ENCODE measurements at places on chromosomes 3 and 15.

DNA sequence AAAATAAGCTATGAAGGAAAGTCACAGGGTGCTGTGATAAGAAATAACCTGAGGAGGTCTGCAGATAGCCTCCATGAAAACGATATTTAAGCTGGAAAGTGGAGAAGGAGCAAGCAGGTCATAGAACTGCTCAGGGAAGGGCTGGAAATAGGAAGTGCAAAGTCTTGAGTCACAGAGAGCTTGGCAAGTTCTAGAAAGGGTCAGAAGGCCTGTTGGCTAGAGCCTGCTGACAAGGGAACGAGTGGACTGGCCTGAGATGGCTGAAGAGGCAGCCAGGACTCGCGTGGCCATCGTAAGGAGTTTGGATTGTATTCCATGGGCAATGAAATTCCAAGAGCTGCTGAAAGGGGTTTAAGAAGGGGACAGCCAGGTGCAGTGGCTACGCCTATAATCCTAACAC, 64.7 kb upstream of the IL12A start:
- DNase-seq: no peak

GRCh38 chr15:65517866-65518207, 348 bp upstream of the DPP8 start:
- no peak for DNase-seq

- DNase-seq: no peak
Measured at GRCh38 chr15:100801256-100801900, 78.3 kb upstream of the ALDH1A3 start.

- DNase-seq: no peak
Measured at GRCh38 chr3:87509401-87509800, 233.0 kb upstream of the POU1F1 start.

DNA sequence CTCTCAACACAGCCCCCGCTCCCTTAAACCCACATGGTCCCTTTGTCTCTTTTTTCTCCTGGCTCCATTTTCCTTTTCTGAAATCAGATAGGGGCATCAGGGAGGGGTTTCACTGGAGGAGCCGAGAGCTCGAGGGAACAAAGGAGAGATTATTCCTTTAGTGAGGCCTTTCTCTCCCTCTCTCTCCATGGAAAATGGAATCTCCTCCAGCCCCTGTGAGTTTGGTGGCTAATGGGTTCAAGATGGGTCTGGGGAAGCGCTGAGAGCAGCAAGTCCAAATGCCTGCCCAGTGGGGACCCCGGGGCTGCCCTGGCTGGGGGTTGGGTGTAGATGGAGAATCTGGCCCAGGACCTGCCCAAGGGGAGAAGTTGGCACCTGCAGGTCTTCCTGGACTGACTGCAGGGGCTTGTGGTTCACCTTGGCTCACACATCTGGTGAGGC, 56.8 kb downstream of the ITGA11 start:
- DNase-seq: no peak

DNA sequence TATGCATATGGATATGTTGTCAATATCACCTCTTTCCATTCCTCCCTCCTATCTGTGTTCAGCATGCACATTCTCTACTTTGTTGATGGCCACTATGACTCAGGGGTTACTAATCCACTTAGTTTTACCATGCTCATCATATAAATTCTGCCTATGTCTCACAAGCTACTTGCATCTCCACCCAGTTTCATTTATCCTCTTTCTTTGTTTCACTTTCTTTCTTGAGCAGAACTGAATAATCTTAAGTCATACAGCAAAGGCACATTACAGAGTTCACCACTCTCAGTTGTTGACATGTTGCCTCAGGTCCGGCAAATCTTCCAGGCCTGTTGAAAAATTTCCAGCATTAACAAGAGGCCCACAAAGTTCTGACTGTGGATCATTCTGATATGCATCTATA, 71.5 kb downstream of the SSR3 start:
- DNase-seq: peak; percentile 83

DNA sequence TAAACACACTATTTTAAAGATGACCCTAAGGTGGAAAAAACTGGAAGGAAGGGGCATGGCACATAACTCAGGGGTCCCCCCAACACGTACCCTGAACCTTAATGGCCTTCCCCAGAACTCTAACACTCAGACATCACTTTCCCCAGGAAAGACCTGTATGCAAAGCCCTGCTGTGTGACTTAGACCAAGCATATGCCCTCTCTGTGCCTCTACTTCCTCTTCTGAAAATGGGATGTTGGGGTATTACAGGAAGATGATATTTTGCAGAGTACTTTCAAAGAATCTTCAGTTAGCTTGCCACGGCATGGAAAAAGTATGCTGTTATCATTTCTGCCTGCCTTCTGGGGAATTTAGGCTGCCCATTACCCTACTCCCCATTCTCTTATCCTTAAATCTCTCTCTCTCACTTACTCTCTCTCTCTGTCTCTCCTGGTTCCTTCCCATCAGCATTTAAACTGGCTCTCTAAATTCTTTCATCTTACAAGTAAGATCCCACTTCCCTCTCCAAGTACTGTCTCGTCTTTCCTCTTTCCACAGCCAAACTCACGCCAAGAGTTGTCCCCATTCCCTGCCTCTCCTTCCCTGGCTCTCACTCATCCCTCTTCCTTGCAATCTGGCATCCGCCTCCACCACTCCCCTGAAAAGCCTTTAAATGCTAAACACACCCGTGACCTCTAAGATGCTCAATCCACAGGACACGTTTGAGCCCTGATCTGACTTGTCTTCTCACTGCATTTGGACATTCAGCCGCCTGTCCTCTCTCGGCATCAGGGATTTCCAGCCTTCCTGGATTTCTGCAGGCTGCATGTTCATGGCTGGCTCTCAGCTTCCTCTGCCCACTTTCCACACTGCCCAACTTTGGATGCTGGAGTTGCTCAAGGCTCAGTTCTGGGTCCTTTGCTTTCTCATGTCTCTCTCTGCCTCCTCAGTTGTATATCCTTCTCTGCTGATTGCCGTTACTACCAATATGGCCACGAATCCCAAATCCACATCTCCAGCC, 7.5 kb upstream of the INSYN1 start:
- DNase-seq: no peak

DNA sequence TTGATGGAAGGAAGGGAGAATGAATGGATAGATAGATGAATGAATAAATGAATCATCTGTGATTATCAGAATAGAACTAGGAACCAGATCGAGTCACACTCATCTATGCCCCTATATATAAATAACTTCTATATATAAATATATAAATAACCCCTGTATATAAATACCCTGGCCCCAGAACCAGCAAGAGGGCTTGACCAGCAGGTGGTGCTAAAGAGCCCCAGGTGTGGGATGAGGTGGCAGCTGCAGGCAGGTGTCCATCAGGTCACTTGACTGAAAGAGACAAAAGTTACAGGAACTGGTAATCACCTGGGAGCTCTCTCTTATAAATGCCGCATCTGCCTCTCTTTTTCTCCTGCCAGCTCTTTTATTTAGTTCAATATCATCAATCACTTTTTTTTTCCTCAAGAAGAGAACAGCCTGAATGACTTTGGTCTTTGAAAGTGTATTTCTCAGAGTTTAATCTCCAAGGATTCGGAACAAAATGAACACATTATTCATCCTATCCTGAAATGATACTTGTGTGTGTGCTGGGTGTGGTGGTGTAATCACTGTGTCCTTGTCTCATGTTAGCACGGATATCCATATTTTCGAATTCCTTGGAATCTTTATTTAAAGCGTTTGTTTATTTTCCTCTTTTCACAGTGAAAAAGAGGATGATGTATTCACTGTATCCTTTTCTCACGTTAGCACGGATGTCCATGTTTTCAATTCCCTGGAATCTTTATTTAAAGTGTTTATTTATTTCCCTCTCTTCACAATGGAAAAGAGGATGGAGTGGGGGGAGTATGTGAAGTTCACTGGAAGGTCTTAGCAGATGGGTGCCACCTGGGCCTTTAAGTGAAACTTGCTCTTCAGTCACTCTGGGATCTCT, 35.4 kb upstream of the ATG7 start:
- peak; percentile 31 for DNase-seq

DNA sequence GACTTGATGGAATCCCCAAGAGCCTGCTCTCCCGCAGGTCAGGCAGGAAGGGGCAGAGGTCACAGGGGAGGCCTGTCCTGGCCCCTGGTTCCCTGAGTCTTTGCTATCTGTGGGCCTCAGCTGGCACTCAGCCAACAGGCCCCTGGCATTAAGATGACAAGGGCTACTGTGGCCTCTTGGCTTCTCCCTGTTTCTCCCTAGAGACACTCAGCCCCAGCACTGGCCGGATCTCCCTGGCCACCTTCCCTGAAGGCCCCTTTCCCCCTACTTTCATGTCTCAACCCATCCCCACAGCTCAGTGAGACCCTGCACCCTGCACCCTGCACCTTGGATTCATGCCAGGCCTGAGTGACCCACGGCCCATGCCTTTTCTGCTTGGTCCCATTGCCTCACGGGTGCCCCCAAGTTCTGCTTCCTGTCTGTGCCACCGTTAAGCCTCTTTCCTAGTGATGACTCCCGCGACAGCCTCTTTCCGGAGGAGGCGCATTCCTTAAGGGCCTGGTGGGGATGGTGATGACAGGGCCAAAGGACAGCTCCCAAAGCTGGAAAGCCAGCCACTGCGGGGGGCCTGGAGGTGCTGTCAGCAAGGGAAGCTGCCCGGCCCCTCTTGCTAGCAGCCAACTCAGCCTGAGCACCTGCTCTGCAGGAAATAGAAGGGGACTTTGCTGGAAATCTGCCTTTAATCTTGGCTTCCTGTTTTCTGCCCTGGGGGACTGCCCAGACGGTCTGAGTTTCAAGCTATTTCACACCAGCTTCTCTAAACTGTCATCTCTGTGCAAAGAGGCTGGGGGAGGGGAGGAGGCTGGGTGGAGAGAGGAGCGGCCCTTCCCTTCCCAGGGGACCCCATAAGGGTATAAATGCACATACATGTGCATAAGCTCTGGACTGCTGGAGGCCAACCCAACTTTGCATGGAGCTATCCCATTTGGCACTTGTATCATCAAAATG, 4.8 kb upstream of the CSK start:
- DNase-seq: peak; percentile 82

- DNase-seq: no peak
Measured at GRCh38 chr15:100172356-100173024, 169.3 kb downstream of the ADAMTS17 start.

DNA sequence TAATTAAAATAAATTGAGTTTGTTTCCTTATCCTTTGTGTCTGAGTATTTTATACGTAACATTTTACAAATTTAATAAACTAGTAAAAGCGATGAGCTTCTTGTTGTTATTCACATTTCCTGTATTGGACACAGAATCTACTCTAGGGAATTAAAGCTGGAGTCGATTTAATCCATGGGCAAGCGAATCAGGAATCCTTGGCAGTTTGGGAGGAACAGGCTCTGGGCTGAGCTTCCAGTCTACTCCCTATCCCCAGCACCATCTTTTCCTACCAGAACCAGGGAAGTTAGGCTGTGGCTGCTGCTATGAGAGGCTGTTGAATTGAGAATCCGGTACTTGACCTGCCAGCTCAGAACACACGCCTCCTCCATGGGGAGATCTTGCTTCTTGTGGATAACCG, 437.3 kb upstream of the TPM1 start:
- DNase-seq: no peak

DNA sequence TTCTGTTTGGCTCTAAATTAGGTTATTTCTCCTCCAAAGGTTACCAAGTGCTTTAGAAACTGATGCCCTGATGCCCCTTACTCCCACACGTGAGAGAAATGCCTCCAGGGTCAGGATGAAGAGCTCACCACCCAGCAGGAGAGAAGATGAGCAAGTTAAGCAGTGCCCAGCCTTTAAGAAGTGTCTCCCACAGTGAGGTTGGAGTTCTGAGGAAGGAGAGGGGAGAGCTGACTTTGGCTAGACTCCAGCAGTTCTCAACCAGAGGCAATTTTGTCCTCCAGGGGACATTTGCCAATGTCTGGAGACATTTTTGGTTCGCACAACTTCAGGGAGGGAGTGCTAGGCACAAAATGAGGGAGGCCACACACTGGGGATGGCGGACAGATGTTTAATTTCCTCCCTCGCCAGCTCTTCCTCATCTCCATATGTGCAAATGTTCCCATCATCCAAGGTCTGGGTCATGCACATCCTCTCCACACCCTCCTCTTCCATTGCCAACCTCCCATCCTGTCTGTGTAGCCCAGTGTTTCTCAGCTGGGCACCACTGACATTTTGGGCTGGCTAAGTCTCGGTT, 50.6 kb upstream of the SLC7A14 start:
- DNase-seq: no peak

GRCh38 chr15:100759106-100759505, 120.5 kb upstream of the ALDH1A3 start:
- DNase-seq: no peak

GRCh38 chr3:80192936-80193335, 425.1 kb upstream of the ROBO1 start:
- no peak for DNase-seq

GRCh38 chr3:34066328-34066727, 267.9 kb downstream of the PDCD6IP start:
- no peak for DNase-seq

- no peak for DNase-seq
Measured at GRCh38 chr3:65745306-65745705, 293.4 kb downstream of the MAGI1 start.

DNA sequence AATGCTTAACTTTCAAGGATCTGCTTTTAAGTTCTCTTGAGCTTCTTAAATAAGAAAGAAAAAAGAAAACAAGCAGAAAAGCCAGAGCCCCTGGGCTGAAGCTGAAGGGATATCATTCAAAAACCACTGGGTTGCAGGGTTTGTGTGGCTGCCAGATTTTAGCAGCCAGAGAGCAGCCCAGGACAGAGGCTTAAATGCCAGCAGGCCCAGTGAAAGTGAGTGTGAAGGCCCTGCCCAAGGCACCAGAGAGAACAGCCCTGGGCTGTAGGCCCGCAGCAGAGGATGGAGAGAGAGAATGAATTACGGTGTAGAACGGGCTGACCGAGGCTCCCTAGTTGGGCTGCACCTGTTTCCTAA, 106.3 kb upstream of the BOC start:
- no peak for DNase-seq

DNA sequence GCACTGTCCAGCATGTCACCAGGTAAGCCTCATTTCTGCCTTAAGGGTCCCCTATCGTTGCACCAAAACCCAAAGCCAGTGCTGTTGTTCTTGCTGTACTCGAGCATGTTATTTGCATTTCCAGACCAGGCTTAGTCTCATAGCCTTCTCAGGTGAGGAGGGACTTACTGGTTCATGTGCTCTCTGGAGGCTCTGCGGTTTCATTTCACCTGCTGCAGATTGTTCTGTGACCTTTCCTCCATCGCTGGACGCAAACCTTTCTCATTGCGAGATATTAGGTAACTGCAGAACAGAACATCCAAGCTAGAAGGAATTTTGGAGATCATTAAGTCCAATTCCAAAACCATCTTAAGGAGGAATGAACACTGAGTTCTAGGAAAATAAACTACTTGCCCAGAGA, 187.3 kb upstream of the BCL6 start:
- no peak for DNase-seq

DNA sequence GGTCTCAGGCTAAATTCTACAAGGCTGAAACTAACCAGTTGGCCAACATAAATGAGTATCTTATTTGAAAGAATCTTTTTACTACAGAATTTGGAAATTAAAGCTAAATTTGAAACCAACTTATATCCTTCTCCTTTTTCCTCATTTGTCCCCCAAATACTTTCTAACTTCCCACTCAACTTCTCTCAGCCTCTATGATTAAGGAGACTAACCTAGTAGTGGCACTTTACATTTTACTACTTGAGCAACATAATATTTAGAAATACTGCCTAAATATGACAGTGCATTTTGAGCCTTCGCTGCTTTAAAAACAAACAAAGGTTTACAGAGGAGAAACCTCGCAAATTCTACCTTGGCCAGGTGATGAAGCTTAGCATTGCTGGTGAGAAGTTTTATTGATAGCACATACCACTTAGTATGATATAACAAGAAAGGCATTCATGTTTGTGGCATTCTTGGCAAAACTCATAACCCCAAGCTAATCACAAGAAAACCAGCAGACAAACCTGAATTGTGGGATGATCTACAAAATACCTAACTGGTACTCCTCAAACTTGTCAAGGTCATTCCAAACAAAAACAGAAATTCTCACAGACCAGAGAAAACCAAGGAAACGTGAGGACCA, 432.1 kb upstream of the CFAP20DC start:
- no peak for DNase-seq
